ENCODE measurements at places on chromosomes 2 and 18.

- no peak for DNase-seq
Observed at GRCh38 chr18:29879763-29880162, 1162.8 kb downstream of the DSC3 start.

- no peak for DNase-seq
Observed at GRCh38 chr2:116810071-116810470, 1004.4 kb upstream of the DDX18 start.

- DNase-seq, result no peak
Observed at GRCh38 chr2:138931284-138932256, 151.4 kb upstream of the NXPH2 start.

GRCh38 chr2:10204326-10205161 is 82.0 kb downstream of the RRM2 start:
- DNase-seq, result no peak

- DNase-seq, result no peak
Observed at GRCh38 chr2:181307203-181307991, 149.8 kb upstream of the ITGA4 start.

DNA sequence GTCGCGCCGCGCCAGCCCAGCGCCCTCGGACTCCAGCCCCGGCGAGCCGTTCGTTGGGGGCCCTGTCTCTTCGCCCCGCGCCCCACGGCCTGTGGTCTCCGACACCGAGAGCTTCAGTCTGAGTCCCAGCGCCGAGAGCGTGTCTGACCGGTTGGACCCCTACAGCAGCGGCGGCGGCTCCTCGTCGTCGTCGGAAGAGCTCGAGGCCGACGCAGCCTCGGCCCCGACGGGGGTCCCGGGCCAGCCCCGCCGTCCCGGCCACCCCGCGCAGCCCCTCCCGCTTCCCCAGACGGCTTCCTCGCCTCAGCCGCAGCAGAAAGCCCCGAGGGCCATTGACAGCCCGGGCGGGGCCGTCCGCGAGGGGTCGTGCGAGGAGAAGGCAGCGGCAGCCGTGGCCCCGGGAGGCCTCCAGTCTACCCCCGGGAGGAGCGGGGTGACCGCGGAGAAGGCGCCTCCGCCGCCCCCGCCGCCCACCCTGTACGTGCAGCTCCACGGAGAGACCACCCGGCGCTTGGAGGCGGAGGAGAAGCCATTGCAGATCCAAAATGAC is 1.4 kb downstream of the PHLPP1 start:
- DNase-seq, result no peak

GRCh38 chr2:205288686-205289085 is 393.6 kb upstream of the NRP2 start:
- DNase-seq, result no peak

DNA sequence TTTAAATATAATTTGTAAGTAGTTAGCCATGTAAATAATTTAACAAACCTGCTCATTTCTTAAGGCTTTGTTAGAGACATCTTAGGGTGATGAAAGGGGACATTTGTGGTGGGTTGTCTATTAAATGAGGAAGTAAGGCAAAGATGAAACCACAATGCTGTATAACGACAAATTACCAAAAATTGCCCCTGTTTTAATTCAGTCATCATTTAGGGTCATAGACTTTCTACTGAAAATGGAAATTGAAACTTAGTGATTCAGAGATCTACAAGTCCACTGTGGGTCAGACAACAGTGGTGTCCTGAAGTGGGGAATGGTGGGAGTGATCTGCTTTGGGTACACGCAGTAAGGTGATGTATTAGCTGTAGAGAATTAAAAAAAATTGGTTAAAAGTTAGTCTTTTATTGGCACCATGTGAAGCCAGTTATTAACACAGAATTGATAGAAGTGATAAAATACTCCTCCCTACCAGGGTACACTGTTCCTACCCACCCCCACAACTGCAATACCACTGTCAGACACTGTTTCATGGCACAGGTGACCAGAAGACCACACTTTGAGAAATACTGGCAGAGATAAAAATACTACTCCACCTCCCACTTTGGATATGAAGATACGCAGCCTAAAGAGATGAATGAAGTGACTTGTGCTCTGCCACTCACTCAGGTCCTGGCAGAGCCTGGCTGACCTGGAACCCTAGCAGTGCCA is 13.4 kb downstream of the CERS6 start:
- DNase-seq, result no peak

DNA sequence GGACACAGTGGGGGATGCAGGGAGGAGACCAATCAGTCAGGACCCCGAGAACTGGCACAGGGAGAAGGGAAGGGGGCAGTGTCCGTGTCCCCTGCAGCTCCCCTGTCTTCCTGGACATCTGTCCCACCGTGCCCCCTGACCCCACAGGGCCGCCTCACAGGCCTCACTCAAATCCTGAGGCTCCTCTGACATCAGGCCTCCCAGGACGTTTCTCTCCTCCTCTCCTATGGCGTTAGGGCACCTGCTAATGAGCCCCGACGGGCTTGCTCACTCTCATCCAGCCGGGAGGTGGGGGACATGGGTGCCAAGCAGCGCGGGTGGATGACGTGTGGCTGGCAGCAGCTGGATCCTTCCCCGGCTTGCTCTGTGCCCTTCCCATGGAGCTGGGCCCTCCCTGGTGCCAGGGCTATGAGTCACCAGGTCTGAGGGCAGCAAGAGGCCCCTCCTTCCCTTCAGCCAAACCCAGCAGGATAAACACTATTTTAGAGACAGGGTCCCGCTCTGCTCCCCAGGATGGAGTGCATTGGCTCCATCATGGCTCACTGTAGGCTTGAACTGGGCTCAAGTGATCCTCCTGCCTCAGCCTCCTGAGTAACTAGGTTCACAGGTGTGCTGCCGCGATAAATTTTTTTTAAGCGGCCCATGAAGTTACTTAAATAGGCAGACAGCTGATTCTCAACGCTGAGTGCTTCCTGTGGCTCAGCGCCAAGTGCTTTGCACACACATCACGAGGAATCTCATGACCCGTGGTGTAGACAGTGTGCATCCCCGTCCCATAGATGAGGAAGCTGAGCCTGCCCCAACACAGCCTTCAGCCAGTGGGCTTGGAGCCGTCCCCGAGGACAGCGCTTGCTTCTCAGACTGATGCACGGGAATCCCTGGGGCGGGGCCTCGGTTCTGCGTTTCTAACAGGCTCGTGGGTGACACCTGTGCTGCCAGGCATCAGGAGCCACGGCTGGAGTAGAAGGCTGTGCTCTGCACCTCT is 64.5 kb upstream of the HDAC4 start:
- DNase-seq, result no peak

DNA sequence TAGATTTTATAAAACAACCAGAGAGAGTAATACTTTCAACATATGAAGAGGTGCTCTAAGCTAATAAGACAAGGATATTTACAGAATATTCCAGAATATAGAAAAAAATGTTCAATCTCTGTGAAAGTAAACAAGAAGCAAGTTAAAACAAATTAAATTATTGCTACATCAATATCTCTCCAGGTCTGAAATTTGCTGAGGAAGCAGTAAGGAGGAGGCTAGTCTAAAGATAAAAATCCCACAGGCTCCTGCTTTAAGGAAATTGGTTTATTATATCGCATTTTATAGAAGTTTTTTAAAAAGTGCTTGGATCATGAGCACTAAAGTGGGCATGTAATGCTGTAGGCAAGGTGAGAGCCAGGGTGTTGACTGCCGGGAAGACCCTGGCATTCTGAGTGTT is 39.7 kb upstream of the ASB18 start:
- no peak for DNase-seq

- DNase-seq, result no peak
Observed at GRCh38 chr18:62091487-62092120, 95.3 kb downstream of the PIGN start.

GRCh38 chr2:135890835-135891234 is 14.6 kb upstream of the MCM6 start:
- no peak for DNase-seq

DNA sequence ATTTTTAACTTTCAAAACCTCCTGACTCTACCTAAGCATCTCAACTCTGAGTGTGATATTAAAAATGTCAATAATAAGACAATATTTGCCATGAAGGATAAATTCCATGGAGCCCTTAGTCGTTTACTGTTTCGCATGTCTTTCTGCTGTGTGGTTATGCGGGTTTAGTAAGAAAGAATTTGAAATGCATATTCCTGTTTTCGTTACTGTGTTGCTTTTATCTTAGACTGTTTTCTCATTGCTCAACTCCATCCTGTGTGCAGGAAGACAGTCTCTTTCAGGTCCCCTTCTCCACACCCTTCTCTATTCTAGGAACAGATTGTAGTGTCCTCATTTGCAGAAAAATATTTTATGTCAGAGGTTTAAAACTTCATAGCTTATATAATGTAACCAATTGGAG is 82.5 kb upstream of the MAP3K20 start:
- no peak for DNase-seq

- DNase-seq, result no peak
Observed at GRCh38 chr18:51513517-51513916, 316.0 kb upstream of the MEX3C start.

GRCh38 chr2:128591022-128591860 is 272.6 kb upstream of the HS6ST1 start:
- no peak for DNase-seq

DNA sequence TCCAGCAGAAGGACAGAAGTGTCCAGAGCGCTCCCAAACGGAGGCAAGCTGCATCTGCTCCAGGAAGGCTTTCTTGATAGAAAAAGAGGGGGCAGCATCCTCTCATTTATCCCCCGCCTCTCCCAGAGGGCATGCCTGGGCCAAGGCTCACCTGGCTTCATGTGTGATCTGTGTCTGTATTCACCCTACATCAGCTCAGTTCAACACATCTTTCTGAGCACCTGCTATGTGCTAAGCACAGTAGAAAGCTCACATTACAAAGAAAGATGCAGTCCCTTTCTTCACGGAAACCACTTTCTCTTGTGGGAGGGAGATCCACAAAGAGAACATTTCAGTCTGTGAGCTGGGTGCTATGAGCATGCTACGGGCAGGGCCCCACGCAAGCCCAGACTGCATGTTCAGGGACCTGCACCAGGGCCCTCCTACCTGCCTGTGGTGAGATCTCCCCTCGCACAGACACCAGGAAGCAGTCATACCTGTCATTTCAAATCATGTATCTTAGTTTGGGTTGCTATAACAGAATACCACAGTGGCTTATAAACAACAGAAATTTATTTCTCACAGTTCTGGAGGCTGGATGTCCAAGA is 90.7 kb downstream of the PDCL3 start:
- no peak for DNase-seq

DNA sequence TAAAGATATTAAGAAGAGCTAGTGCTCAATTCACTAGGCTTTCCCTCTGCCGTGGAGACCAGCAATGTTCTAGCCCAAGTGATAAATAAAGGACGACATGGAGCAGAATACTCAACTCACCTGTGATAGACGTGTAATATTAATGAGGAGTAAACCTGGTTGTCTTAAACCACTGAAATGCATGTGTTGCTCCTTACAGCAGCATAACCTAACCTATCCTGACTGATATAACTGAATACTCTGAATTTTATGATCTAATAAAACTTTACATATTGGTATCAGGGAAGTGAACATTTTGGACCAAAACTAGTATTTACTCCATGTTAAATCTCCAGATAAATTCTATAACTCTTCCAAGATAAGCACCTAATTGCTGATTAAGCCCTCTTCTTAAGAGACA is 531.0 kb downstream of the METTL4 start:
- no peak for DNase-seq

GRCh38 chr2:197261808-197262226 is 48.8 kb downstream of the ANKRD44 start:
- no peak for DNase-seq

- no peak for DNase-seq
Observed at GRCh38 chr2:168944065-168944464, 43.0 kb downstream of the G6PC2 start.

- no peak for DNase-seq
Observed at GRCh38 chr2:73285159-73285739, 971 bp upstream of the FBXO41 start.

- DNase-seq, result no peak
Observed at GRCh38 chr2:758073-758820, 81.0 kb upstream of the TMEM18 start.

GRCh38 chr2:231861288-231861931 is 64.8 kb downstream of the NPPC start:
- DNase-seq, result no peak

DNA sequence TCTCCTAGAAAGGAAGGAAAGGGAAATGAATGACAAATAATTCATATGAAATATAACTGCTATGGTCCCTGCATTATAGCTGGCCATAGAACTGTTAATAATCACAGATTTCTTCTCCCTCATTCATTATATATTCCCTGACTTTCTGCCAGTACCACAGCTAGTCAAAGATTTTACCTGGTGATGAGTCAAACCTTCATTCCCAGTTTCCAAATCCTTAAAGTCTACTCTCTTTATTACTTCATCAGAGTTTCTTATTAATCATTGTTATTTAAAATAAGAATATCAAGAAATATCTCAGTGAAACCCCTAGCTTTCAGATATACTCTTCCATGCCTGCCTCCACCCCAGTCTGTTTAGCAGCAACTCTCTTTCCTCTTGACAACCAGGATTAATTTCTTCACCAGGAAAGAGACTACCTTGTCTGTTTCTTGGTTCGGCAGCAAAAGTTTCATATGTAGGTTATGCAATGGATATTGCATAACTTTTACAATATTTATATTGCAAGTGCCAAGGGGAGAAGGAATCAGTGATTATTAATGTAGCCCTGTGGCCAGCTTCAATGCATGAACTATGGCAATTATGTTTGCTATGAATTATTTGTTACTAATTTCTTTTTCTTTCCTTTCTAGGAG is 533.8 kb downstream of the FBXO15 start:
- DNase-seq, result no peak

GRCh38 chr2:54701029-54701428 is 22.4 kb upstream of the EML6 start:
- DNase-seq, result no peak

DNA sequence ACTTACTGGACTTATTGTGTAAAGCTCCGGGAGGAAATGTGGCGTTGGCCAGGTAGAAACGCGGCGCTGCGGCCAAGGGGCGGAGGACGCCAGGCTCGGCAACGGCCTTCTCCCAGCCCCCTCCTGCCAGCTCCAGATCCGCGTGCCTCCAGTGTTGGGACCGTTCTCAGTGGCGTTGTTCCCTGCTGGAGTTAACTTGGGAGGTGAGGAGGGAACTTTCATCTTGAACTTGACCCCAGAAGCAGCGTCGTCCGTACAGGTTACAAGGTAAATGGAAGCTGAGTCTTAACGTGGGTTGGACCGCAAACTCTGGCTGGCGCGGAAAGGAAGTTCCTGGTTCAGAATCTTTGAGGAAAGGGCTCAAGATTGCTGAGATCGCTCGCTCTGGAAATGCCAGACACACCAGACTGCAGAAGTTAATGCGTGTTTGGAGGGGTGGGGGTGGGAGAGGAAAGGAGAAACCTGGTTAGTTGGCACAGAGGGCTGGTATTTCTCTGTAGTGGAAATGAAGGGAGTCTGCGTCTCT is 1.3 kb downstream of the TANC1 start:
- DNase-seq, result no peak
